ENCODE measurements at places on chromosomes 2 and 18.

- no peak for DNase-seq
Measured at GRCh38 chr2:180999274-180999964, 19.0 kb downstream of the UBE2E3 start.

DNA sequence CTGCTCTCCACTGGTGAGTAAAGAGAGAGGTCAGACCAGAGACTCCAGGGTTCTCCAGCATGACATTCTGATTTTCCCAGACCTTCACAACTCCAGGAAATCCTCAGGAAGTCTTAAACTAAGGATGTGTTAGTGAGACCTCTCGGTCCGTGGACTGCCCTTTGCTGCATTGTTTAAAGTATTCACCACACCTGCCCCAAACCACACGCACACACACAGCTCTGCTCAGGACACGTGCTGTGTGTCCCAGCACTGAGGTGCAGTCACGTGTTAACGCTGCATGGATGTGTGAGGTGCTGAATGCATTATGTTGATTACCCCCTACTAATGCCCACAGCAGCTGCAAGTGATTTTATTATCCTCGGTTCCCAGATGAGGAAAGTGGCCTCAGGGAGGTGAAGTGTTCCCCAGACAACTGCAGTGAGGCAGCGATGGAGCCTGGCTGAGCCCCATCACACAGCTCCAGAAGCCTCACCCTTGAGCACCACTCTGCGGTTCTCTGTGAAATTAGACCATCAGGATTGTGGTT lies 68.4 kb downstream of the TRAPPC12 start:
- no peak for DNase-seq

- DNase-seq: no peak
Measured at GRCh38 chr2:236250909-236251579, 13.2 kb downstream of the ASB18 start.

- DNase-seq: no peak
Measured at GRCh38 chr2:168424971-168425370, 31.1 kb upstream of the CERS6 start.

GRCh38 chr18:47436871-47437270 lies 185.4 kb upstream of the SKOR2 start:
- no peak for DNase-seq

DNA sequence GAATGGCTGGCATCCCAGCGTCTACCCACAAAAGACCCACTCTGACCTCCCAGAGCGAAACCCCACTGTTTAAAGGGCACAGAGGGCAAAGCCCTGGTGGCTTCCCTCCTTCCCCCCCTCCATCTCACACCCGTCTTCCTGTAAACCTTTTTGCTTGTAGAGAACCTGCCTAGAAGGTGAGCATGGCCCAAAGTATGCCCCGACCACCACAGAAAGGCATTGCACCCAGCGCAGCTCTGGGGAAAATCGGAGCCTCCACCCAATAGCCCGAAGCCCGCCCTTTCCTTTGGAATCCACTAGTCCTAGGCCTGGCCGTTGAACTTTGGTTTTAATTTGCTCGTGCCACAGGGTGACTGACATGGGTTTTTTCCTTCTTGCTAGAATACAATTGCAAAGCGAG lies 22.6 kb downstream of the DIPK1C start:
- DNase-seq: no peak

- DNase-seq: no peak
Measured at GRCh38 chr2:149098701-149099100, 60.2 kb downstream of the LYPD6B start.

DNA sequence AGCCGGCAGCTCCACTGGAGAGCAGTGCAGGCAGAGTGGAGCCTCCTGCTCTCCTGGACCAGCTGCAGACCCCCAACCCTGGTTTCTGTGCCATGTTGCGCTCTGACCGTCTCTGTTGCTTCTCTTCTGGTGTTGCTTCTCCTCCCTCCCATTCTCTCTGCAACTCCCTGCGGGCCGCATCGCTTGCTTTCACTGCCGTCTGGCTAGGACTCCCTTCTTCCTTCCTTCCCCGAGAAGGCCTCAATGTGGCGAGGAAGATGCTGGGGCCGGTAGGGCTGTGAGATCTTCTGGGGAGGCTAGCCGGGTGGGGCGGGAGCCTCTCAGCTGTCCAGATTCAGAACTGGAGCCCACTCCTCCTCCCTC lies 6.2 kb downstream of the DNAJB2 start:
- no peak for DNase-seq

- no peak for DNase-seq
Measured at GRCh38 chr18:47427923-47428637, 176.6 kb upstream of the SKOR2 start.

- DNase-seq: no peak
Measured at GRCh38 chr18:13338318-13338717, 119.8 kb downstream of the LDLRAD4 start.

- no peak for DNase-seq
Measured at GRCh38 chr2:63598981-63599380, 10.2 kb downstream of the MDH1 start.

- DNase-seq: no peak
Measured at GRCh38 chr18:75257605-75258004, 47.0 kb downstream of the TSHZ1 start.

Data from right kidney (tissue), 9 donors.